Renal pelvis (tissue), 12 donors: ENCODE measurements at places on chromosomes 5 and 9.
A peak's percentile ranks its signal among the peaks of the same experiment; 100 is the strongest.

DNA sequence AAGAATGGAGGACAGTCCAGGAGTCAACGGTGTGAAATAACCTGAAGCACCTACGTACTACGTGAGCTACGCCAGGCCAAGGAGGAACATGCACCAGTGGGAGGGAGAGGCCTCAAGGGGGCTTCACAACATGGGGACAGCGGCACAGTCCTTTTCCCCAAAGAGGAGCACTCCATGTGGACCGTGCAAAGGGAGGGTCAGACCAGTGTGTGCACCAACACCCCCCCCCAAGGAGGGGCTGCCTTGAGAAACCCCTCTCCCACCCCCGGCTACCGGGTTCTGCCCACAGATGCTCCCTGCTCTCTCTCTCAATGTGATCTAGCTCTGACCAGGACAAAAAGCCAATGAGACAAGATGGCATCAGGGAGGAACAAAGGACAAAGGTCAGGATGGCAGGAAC lies 68.6 kb downstream of the PRRT1B start:
- DNase-seq: no peak

DNA sequence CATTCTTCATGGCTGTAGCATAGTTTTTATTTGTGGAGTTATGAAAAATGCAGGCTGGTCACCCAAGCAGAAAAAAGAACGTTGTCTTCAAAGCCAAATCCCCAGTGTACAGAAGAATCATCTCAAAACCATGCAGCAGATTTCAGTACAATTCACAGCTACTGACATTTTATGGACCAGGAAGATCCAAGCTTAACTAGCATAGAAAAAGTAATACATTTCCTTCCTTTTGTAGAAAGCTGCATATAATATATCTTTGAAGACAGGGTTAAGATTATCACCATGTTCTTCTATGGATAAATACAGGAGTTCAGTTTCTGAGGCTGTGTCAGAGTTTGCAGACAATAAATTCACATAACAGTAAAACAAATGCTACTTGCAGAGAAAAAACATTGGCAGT lies 1054.8 kb upstream of the C9orf72 start:
- DNase-seq: no peak

DNA sequence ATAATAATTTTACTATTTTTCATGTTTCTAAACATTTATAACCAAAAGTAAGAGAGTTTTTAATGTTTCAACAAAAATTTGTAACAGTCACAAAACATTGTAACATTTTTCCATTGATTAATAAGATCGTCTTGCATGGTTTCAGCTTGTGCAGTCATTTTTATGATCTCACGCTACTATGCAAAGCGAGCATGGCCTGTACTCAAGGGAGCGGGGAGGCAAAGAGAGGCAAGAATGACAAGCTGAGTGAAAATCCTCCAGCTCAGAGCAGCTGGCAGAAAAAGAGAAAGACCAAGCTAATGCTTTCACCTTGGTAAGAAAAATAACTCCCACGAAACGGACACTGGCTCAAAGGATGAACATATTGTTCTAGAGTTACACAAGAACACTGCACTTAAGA lies 90.0 kb upstream of the SV2C start:
- no peak for DNase-seq

GRCh38 chr5:45385321-45386058 lies 310.7 kb downstream of the HCN1 start:
- DNase-seq: no peak

GRCh38 chr5:144108131-144108530 lies 62.3 kb downstream of the YIPF5 start:
- peak; percentile 45 for DNase-seq

DNA sequence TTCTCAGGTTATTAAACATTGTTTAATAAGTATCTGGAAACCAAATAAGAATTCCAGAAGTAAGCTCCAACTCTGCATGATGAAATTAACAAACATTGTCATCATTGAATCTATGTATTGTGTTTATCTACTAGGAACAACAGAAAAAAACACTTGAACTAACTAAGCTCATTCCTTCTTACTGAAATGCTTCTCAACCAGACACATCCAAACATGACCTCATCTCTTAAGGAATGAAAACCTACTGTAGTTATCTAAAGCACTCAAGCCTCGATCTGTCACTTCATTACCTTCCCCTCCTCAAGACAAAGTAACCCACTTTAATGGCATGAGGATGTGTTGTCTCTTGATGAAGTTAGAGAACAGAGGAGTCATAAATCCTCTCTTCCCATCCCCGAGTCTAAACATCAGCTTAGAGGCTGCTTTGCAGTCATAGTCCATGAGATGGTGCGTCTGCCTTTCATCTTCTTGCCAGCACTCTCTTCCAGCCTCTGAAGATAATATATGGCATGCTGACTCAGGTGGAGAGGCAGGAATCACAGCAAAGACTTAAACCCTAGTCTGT lies 86.5 kb downstream of the CEMIP2 start:
- no peak for DNase-seq

- no peak for DNase-seq
Measured at GRCh38 chr9:106066940-106067524, 372.7 kb downstream of the TMEM38B start.

- no peak for DNase-seq
Measured at GRCh38 chr5:175566697-175567096, 88.3 kb downstream of the SFXN1 start.

- DNase-seq: peak; percentile 47
Measured at GRCh38 chr5:144142139-144142823, 28.2 kb downstream of the YIPF5 start.

DNA sequence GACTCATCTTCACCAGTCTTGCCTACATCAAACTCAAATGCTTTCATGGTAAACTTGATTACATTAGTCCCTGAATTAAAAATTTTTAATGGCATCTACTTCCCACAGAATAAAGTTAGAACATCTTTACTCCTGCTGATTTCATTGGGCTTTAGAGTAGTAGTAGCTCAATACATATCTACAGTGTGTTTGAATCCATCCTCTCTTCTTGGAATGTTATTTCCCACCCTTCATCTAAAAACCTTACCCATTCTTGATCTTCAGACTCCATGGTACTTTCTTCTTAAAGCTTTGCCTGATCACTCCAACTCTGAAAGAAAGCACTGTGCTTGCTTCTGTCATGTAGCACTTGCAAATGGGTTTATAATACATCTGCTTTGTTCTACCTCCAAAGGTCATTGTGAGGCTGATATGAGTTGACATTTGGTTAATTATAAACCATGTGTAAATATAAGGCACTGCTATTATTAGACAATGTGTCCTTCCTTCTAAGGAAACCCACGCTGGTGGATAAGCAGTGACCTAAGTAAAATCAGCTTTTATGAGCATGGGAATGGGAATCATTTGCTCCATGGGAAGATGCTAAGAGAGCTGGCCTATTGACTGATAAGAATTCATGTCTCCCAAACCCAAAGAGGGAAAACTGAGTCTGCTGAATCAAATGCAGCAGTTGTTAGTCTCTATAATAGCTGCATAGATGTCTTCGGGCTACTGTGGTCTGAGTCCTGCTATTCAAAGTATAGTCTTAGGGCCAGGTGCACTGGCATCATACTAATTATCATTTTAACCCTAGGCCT lies 7.5 kb upstream of the PRLR start:
- no peak for DNase-seq

GRCh38 chr5:120684749-120685415 lies 220.8 kb downstream of the PRR16 start:
- DNase-seq: no peak

DNA sequence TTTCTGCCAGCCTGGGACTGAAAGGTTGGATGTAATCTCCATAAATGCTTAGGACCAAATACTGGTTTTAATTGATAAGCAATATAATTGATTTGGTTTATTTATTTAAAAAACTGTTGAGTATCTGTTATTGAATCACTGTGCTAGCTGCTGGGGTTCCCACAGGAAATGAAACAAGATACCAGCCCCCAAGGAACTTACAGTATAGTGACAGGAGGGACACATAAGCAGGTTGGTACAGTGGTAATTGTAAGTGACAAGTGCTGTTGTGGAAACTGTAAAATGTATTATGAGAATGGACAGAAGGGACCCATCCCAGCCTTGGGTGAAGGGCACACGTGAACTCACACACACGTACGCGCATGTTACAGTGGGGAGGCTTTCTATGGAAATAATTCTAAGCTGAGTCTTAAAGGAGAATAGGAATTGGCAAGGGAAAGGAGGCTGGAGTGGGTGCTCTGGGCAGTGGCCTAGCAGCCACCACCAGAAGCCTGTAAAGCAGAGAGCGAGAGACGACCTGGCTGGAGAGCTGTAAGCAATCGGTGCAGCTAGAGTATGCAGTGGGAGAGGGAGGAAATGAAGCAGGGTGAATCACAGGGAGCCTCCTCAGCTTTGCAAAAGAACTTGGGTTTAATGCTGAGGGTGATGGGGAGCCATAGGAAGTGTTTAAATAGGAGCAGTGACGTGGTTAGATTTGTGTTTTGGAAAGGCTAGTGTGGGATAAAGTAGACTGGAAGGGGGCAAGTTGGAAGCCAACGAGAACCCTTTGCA lies 39.3 kb downstream of the GLRA1 start:
- DNase-seq: no peak

DNA sequence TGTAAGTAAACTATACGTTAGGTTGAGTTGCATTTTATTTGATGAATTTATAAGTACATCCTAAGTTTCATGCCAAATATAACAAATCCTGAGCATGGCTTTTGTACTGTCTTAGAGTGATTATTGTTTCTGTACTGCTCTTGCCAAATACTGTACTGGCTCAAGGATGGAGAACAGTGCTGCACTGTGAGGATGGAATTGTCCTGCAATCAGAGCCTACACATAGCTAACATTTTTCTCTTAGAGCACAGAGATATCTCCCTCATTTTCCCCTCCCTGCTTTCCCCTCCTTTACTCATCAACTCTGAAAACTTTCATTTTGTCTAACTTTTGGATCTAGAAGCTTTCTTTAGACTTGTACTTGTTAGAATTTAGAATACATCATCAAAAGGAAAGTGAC lies 28.3 kb downstream of the LRRC70 start:
- no peak for DNase-seq

GRCh38 chr5:33816791-33817190 lies 75.0 kb downstream of the ADAMTS12 start:
- peak; percentile 43 for DNase-seq

GRCh38 chr9:137070906-137071275 lies 534 bp upstream of the SAPCD2 start:
- DNase-seq: no peak

- DNase-seq: no peak
Measured at GRCh38 chr5:137867664-137868063, at the start of gene MYOT. TSS of gene MYOT (plus strand) at chr5:137867860. CDS start at chr5:137870652, 2,792 bp downstream.

DNA sequence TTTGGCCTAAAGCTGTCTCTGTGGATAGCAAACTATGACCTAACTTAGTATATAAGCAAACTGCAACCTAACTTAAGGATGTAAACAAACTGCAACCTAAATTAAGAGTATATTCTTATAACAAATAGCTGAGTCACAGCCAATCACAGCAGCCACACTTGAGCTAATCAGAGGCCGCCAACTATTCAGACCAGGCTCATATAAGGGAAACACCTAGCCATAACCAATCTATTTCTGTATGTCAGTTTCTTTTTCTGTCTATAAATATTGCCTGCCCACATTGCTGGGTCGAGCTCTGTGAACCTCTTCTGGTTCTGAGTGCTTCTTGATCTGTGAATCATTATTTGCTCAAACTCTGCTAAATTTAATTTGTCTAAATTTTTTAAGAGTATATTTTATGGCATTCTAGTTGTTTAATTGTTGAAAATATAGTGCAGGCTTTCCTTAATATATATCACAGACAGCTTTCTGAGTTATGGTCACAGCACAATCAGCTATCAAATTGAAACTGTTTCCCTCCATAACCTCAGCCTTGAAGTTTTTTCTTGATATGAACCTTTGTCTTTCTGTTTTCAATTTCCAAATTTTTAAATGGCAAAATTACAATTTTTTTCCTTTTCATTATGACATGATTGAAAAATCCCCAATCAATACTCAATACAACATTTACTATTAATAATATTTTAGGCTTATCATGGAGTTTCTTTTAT lies 327.1 kb upstream of the NUDT12 start:
- DNase-seq: no peak

GRCh38 chr9:126947529-126947928 lies 32.9 kb downstream of the RALGPS1 start:
- no peak for DNase-seq

DNA sequence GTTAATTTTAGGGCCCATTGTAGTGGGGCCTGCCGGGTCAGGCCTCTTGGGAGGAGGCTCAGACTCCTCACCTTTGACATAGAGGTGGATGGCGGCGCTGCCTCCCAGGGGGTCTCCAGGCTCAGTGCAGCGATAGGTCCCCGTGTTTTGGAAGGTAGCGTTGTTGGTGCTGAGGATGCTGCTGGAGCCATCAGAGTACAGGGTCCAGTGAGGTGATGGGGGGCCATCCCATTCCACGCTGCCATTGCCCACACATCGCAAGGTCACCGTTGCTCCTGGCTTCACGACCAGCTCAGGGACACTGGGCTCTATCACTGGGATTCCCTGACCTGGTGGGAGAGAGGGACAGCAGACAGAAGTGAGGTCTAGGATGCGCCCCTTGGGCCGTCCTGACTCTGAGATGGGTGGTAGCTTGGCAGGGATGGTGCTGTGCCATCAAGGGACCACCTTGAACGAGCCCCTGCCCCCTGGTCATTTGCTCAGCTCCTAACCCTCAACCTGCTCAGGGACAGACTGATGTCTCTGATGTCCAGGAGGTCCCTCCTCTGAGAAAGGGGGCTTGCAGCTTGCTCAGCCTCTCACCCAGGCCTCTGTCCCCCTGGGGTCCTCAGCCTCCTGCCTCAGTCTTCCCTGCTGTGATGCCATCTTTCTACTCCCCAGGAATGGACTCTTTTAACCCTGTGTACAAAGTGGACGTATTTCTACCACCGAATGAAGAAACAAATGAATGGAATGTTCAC lies 5.5 kb downstream of the CSF1R start:
- no peak for DNase-seq
